AG08396 (cell line): ENCODE measurements at places on chromosomes 5 and 9.

DNA sequence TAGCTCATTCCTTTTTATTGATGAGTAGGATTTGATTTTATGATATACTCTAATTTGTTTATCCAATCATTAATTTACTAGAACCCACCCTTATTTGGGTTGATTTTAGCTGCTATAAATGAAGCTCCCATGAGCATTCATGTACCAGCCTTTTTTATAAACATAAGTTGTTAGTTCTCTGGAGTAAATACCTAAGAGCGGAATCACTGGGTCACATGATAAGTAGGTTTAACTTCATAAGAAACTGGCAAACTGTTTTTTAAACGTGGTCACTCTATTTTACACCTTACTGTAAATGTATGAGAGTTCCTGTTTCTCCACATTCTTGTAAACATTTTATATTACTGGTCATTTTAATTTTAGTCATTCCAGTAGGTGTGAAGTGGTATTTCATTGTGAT is 364.6 kb downstream of the NPR3 start:
- DNase-seq: no peak

GRCh38 chr9:129524582-129525270 is 96.2 kb downstream of the C9orf50 start:
- no peak for DNase-seq

GRCh38 chr9:136700959-136701667 is 11.3 kb upstream of the DIPK1B start:
- DNase-seq: no peak

- DNase-seq: peak; percentile 72
Measured at GRCh38 chr5:125277494-125278154, 531.2 kb upstream of the ZNF608 start.

- no peak for DNase-seq
Measured at GRCh38 chr9:114429488-114429887, 41.7 kb upstream of the AKNA start.

- no peak for DNase-seq
Measured at GRCh38 chr5:179431221-179431824, 86.1 kb upstream of the ADAMTS2 start.

- peak; percentile 71 for DNase-seq
Measured at GRCh38 chr9:116661037-116661954, 25.8 kb upstream of the TRIM32 start.

- no peak for DNase-seq
Measured at GRCh38 chr9:84744195-84744594, 74.7 kb downstream of the NTRK2 start.

DNA sequence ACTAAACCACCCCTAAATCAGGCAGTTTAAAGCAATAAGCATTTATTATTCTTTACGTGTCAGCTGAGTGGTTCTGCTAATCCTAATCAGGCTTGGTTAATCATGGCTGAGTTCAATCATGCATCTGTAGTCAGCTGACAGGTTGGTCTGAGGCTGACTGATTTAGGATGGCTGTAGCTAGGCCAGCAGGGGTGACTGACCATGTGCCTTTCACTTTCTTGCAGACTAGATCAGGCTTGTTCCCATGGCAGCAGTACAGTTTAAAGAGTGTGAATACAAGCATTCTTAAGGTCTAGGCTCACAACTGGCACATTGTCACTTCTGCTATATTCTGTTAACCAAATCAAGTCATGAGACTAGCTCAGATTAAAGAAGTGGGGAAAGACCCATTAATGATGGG is 16.1 kb upstream of the MPDZ start:
- DNase-seq: no peak

DNA sequence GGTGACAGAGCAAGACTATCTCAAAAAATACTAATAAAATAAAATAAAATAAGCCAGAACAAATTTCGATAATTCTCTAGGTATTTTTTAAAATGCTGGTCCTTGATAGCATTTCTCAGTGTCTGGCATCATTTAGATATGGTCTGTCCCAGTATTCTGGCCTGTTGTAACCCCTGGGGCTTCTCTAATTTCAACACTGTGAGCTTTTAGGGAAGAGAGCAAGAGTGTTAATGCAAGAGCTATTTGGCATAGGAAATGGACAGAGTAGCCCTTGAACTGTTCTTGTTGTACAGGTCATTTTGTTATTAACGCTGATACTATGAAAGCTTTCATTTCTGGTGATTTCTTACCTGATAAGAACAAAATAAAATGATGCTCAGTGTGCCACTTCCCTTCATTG is 112.2 kb upstream of the ZNF608 start:
- no peak for DNase-seq

DNA sequence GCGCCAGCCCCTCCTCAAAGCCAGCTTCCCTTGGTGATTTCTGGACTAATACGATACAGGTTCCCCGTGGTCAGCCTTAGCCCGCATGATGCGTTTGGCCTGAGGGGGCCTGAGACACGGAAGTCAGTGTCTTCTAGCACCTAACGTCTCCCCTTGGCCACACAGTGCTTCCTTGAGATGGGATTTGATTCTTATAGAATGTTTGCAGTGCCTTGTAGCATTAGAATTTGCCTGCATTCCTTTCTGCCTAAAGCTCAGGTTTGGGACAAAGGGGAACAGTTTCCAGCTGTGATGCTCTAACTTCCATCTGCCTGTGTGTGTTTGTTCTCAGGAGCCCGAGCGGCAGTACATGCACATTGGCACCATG is 34.4 kb downstream of the CFAP90 start:
- DNase-seq: no peak

GRCh38 chr9:112831969-112832368 is 58.7 kb downstream of the SLC46A2 start:
- no peak for DNase-seq

DNA sequence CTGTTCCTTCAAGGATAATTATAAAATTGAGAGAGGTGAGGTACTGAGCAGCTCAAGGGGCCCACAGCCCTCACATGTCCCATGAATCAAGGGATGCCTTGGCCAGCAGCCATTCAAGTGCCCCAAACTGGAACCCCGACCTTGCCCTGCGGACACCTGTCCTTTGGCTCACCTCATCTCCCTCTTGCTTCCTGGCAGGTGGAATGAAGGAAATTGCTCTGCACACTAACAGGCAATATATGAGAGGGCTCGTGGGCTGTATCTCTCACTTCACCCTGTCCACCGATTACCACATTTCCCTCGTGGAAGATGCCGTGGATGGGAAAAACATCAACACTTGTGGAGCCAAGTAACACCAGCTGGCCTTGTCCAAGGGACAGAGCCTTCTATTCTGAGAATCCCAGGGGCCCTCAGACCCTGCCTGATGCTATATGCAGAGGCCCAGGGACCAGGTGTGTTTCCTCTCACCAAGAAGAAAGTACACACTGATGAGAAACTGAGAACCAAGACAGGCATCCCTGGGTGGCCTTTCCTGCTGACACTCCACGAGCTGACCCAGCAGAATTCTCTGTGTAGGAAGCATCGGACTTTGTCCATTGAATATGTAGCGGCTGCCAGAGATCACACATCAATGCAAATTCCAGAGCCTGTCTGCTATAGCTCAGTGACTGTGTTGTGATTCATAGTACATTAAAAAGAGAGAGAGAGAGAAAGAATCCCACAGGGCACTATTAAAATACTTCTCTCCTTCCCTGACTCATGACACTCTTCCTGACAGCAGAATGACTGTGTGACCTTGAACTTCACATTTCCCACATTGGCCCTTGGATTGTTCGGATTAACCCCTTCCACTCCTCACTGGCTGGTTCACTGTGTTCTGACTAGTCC is 92.6 kb downstream of the LIFR start:
- peak; percentile 72 for DNase-seq

GRCh38 chr9:124198948-124199347 is 58.8 kb upstream of the NEK6 start:
- no peak for DNase-seq

- DNase-seq: no peak
Measured at GRCh38 chr5:121748686-121749085, 103.0 kb upstream of the FTMT start.

GRCh38 chr9:84154320-84154719 is 173.7 kb downstream of the RMI1 start:
- no peak for DNase-seq

- DNase-seq: peak; percentile 12
Measured at GRCh38 chr5:119071561-119071995, 691 bp downstream of the DMXL1 start.

GRCh38 chr5:126069329-126069728 is 353.9 kb upstream of the GRAMD2B start:
- DNase-seq: no peak

DNA sequence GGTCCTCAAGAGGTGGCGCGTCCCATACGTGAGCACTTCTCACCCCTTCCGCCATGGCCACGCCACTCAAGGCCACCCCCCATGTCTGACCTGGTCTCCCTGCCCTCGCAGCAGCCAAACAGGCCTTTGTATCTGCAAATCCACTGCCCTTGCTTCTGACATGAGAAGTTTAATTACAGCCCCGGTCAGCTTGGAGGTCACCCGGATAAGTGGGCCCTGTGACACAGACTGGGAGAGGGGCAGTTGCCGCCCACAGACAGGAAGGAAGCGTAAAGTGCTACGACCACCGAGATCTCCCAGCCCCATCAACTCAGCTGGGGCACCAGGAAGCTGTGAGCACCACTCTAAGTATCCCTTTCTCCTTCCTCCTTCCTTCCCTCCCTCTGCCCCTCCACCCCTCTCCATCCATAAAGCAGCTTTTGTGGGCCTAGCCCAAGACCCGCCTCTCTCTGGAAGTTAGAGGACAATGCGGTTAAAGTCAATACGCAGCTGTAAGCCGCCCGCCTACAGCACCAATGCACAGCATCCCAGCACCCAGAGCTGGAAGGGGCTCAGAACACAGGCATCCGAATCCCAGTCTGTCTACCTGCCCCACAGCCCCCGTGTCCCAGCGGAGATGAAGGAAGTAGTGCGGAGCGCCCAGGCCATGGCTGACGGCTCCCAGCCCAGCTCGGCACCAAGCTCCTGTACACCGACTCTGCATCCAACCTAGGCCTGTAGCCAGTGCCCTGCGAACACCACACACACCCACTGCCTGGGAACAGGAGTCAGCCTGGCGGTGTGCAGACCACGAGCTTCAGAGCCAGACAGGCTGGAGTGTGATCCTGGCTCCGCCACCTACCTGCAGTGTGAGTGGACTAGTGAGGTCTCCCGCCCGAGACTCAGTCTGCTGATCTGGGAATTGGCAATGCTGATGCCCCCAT is 44.8 kb upstream of the RNF130 start:
- no peak for DNase-seq

DNA sequence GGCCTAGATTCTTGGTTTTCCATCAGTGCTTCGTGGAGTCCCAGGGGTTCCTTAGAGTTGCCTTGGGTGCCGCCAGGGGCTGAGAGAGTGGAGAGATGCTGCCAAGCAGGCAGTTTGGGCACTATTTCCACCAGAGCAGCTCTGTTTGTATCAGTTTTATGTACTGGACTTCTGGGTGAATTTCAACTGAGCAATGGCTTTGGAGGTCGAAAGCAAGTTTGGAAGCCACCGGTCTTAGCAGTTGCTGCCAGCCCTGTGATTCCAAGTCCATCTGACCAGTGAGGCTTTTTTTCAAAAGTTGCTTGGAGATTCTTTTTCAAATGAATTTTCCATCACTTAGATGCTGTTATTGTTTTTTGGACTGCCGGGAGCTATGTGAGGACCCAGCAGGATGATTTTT is 68.5 kb downstream of the ANGPTL2 start:
- no peak for DNase-seq

- peak; percentile 65 for DNase-seq
Measured at GRCh38 chr5:113050721-113051382, 74.3 kb downstream of the DCP2 start.

- peak; percentile 10 for DNase-seq
Measured at GRCh38 chr5:178116143-178116885, 3.0 kb downstream of the N4BP3 start.

DNA sequence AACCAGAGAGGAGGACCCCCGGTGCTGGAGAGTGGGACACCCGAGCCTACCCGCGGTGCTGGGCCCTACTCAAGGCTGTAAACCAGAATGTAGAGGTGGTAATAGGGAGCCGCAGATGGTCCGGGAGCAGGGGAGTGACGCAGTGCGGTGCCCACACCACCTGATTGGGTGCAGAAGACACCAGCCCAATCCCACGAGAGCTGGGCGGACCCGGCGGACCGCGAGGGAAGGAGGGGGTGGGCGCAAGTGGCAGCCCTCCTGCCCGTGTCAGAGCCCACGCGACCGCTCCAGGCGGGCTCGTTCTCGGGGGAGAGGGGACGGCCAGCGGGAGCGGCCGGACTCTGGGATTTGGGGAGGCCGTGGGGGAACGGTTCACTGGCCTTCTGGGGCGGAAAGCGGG is 71.2 kb downstream of the C9orf50 start:
- DNase-seq: peak; percentile 75

DNA sequence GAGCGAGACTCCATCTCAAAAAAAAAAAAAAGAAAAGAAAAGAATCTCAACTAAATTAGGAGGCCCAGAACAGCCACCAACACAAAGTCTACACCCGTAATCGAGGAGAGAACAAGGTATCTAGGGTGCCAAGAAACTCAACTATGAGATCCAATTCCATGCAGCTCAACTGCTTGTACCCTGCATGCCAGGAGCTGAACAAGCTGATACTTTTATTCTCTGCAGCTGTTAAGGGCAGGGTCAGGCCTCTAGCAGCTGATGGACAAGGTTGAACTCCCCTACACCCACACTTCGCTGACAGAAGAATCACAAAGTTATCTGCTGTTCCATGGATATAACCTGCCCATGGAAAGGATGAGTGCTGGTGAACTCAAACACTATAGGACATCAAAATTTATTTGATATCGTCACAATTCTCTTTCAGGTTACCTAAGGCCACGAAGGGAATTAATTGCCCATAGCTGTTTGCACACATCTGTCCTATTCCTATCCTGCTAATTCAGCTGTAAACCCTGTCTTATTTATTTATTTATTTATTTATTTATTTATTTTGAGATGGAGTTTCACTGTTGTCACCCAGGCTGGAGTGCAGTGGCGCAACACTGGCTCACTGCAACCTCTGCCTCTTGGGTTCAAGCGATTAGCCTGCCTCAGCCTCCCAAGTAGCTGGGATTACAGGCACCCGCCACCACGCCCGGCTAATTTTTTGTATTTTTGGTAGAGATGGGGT is 20.7 kb downstream of the UBAP2 start:
- DNase-seq: no peak

DNA sequence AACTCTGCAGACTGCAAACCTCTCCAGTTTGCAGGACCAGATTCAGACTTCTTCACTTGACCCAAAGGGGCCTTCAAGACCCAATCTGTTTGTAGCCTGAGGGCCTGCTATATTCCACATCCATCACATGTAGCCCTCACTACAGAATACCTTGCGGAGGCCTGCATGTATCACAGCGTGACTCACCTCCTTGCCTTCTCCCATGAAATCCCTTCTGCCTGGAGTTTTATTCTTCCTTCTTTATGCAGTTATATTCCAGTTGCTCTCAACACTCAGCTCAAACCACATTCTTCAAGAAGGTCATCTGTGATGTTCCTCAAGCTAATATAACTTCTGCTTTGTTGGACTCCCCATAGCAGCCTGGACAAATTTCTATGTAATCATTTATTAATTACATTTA is 198.5 kb upstream of the PTGER4 start:
- DNase-seq: no peak

GRCh38 chr5:143418140-143418866 is 14.8 kb upstream of the NR3C1 start:
- DNase-seq: no peak

DNA sequence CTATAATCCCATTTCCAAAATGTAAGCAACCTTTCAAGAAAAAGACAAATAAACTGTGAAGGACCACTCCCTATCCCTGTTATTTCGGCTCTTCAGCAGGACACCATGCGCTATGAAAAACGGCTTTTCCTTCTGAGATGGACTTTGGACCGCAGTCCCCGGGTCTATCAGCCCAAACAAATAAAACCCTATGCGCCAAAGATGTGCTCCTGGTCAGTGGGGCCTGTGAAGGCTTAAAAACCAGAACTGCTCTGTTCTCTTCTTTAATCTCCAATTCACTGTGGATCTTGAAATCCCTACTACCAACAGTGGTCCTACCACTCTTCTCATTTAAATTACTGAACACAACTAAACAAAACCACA is 33.3 kb downstream of the RAPGEF1 start:
- DNase-seq: no peak
